ENCODE measurements at places on chromosomes 7 and 10.

DNA sequence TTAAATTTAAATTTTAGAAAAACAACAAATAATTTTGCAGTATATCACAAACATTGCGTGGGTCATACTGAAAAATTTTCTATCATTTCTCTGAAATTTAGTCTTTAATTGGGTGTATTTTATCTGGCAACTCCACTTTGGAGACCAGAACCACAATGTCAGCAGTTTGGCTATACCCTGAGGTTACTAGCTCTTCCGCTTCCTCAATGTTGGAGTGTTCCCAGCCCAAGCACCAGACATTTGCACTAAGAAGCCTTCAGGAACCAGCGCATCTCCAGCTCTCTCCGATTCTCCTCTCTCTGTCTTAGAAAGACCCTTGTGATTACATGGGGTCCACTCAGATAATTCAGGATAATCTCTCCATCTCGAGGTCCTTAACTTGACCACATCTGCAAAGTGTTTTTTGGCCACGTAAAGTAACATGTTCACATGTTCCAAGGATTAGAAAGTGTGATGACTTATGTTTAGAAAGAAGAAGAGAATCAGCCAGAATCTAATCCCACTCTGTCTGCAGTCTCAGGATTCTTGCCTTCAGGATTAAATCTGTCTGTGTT is 43.1 kb upstream of the ADRB1 start:
- no peak for DNase-seq

GRCh38 chr10:93760490-93760889 is 2.8 kb downstream of the LGI1 start:
- no peak for DNase-seq

GRCh38 chr7:8585591-8585990 is 152.2 kb downstream of the NXPH1 start:
- DNase-seq, result no peak

DNA sequence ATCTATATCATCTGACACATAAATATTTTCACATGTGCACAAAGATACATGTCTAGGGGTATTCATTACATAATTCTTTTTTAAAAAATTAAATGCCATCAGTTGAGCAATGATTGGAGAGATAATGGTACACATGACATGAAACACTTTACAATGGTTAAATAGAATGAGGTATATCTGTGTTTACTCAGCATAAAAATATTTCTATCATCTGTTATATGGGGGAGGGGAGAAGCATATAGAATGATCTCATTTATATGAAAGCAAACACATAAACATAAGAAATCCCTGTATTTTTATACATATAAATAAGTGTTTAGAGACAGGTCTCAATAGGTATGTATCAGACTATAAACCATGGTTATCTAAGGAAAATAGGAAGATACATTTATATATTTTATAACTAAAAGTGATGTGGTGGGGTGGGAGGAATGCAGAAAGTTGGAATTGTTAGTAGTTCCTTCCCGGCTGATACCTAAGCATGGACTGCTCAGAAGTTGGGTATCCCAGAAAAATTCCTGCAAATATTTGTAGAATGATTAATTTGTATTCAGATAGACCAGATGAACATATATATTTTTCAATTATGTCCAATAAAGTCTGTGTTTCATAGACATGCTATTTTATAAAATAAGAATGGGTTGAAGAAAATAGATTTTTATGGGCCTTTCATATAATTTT is 75.1 kb downstream of the SHOC2 start:
- no peak for DNase-seq

- no peak for DNase-seq
These were observed 13.3 kb upstream of the IFIT1B start for GRCh38 chr10:89364531-89364930.

DNA sequence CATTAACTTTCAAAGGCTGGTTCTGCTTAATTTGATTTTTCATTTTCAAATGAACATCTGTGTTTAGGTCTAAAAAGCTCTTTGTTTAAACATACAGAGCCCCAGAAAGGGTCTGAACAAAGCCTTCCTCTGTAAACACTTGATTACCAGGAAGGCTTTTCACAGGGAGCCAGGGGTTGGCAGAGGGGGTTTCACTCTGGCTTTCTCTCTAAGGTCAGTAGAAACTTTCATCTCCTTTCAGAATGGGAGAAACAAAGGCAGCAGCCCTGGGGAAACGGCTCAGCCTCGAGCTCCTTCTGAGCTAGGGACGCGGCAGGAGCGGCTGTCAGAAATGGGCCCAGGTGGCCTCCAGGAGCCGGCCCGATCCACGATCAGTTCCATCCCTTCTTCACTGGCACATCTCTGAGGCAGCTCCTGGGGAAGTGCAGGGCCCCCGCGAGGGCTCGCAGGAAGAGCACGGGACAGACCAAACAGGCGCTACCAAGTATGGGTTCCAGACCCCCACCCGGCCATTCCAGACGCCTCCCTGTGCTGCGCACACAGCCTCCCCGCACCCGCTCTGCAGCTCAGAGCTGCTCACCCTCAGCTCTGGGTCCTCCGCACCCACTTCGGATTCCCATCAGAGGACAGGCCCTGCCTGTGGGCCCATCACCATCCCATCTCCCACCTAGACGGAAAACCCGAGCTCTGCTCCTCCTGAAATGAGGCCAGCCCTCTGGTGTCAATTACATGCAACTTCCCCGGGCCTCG is 124.1 kb downstream of the MAD1L1 start:
- no peak for DNase-seq

- no peak for DNase-seq
These were observed 11.2 kb upstream of the FEZF1 start for GRCh38 chr7:122315507-122316466.

DNA sequence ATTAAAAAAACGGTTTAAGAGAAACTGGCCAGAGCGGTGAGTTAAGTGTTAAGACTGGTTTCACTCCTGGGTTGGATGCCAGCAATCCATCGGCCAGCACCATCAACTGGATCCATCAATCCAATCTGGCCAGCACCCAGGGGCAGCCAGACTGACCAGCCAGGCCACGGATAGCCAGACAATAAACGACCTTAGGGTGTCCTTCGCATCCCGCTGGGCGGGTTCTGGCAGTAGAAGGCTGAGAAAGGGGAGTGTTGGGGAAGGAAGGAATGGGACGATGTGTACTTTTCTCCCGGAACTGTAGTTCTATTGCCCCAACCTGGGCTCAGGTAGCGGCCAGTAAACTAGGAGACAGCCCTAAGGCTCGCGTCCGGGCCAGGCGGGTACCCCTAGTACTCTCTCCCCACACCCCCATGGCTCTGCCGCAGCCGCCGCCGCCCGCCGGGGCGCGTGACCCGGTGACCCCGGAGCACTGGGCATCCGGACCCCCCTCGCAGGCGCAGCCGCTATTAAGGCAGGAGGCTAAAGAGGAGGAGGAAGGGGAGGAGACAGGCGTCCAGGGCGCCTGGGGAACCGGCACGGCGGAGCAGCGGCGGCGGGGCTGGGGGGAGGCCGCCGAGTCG is at the start of gene CASD1:
TSS of gene CASD1 (plus strand) at position 546 of the 623 bp plus-strand sequence. CDS start 276 bp downstream, outside the sequence.
- DNase-seq, result peak; percentile 47

DNA sequence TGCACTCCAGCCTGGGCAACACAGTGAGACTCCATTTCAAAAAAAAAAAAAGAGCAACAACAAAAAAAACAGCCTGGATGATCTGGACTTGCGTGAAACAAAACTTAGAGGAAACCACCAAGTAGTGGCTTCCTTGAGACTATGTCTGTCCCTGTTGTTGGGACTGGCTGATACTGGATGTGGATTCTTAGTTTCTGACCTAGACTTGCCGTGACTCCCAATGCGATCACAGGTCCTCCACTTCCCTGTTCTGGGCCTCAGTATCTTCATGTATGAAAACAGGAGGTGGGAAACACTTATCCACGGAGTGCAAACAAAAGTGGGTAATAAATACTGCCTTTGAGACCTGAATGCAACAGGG is 125.7 kb downstream of the PRPF18 start:
- DNase-seq, result no peak

- DNase-seq, result no peak
These were observed 82.0 kb downstream of the KIF20B start for GRCh38 chr10:89783406-89783805.

DNA sequence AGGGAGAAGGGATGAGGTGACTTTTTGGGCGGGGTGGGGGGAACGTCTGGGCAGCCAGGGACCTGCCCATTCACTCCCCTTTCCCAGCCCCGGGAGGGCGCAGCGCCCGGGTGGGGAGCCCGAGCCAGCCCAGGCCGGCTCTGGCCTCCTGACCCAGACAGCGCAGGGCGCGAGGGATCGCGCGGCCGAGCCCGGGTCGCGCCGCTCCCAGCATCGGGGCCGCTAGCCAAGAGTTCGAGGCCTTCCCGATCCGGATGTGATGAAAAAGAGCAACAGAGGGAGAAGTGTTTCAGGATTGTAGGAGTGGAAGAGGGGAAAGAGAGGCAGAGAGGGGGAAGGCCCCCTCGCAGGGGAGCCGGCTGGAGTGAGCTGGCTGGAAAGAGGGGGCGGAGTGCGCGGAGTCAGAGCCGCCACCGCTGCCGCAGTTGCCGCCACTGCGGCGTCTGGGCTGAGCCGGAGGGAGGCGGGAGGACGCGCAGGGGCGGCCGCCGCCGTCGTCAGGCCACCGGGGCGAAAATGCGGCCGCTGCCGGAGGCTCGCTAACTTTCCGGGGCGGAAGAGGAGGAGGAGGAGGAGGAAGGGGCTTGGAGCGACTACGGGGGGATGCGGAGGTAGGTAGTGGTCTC is at the start of gene MDFIC:
TSS of gene MDFIC (plus strand) at position 69 of the 626 bp plus-strand sequence. CDS start 940 bp downstream, outside the sequence.
- DNase-seq, result peak; percentile 52

DNA sequence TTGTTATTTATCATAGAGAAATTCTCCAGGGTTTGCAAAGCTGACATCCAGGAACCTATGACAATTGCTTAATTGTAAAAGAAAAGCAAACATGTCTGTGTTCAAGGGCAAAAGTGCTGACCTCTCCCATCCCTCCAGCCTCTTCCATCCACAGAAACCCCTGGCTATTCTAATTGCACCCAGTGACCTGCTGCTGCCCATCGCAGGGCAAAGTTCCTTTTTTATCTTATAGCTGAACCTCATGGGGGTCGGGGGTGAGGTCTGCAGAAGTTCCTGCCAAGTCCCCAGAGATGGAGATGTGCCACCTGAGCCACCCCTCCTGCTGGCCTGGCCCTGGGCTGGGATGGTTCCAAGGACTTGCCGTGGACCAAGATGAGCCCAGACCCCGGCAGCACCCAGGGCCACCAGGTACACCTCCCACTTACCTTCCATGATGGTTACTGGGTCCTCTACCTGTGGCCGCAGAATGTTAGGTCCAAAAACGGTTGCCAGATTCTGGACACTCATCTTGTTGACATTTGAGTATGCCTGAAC is 146.5 kb downstream of the MAPK8 start:
- DNase-seq, result no peak

GRCh38 chr7:105779856-105780780 is 96.3 kb downstream of the ATXN7L1 start:
- no peak for DNase-seq

GRCh38 chr10:86313621-86314041 is 53.0 kb downstream of the GRID1 start:
- DNase-seq, result no peak

- no peak for DNase-seq
These were observed 428.6 kb upstream of the ADARB2 start for GRCh38 chr10:2165771-2166460.

GRCh38 chr10:22765660-22766547 is 51.5 kb upstream of the PIP4K2A start:
- no peak for DNase-seq

GRCh38 chr10:32225976-32226375 is 121.0 kb downstream of the EPC1 start:
- no peak for DNase-seq

- DNase-seq, result no peak
These were observed 420 bp upstream of the MINPP1 start for GRCh38 chr10:87504307-87504639.

- DNase-seq, result no peak
These were observed 610.0 kb downstream of the KCNMA1 start for GRCh38 chr10:77027576-77027975.

- DNase-seq, result no peak
These were observed 367.7 kb upstream of the SHH start for GRCh38 chr7:156179872-156180390.

DNA sequence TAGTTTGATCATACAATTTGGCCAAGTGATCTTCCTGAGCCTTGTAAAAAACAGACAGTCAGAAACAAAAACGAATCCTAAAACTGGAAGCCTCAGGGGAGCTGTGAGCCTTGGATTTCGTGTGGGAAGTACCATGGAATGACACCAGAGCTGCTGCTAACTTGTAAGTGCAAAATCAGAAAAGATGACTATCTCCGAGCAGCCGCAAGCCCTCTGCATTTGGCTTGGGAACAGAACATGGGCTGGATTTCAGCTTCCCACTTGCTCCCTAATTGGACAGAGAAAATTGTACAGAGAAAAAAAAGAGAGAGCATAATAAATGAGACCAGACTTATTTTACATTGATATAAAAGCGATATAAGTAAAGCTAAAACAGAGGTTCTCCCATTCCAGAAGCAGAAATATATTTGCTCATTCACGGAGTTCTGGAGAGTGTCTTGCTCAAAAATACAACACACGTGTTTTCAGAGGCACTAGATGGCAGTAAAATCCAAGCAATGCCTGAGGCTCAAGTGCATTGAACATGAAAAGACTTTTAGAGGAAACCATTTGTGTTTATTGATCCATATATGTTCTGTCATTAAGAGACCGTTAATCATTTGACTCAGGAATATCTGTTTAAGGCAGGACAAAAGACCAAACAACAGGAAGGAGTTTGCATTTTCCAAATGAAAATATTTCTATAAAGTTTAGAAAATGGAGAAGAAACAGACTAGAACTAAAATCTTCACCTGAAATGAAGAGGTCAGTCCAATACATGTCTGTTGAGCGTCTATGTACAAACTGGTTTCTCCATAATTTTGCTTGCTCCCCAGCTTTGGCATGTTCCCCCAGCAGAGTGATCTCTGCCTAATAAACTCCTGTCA is 78.3 kb upstream of the SLC26A5 start:
- no peak for DNase-seq

- DNase-seq, result no peak
These were observed 1165.4 kb downstream of the XPNPEP1 start for GRCh38 chr10:108757946-108758345.

GRCh38 chr7:96441436-96442084 is 119.7 kb upstream of the SLC25A13 start:
- no peak for DNase-seq

DNA sequence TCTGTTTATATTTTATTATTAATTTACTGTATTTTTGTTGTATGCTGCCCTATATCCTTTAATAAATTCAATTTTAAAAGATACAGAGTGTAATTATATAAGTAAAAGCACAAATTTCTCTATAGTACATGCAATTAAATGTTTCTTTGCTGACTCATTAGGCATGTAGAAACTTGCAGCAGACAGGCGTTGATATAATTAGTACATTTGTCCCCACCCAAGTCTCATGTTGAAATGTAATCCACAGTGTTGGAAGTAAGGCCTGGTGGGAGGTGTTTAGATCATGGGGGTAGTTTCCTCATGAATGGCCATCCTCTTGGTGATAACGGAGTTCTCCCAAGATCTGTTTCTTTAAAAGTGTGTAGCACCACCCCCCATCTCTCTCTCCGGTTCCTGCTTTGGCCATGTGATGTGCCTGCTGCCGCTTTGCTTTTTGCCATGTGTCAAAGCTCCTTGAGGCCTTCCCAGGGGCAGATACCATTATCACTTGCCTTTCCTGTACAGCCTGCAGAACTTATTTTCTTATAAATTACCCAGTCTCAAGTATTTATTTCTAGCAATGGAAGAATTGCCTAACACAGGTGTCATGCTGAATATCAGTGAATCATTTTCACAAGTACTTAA is 63.7 kb downstream of the TSPAN12 start:
- no peak for DNase-seq
